ENCODE measurements at places on chromosomes 4 and X.

DNA sequence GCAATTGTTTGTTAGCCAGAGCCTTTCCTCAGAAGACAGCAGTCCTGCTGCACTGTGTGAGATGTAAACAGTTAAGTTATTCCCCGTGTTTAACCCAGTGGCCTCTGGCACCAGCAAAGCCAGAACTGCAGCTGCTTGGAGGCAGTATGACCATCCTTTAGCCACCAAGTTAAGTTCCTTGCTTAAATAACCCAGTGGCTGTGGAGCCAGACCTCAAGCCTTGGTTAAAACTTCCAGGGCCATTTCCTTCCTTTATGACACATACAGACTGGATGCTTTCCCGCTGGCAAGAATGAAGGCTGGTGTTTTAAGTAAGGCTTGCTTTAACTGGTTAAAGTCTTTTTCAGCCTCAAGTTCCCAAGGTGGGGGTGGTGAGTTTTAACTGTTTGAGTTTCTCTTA, 379.8 kb downstream of the DCAF12L2 start:
- no peak for DNase-seq

- no peak for DNase-seq
Measured at GRCh38 chr4:143016171-143016570, 168.5 kb upstream of the USP38 start.

DNA sequence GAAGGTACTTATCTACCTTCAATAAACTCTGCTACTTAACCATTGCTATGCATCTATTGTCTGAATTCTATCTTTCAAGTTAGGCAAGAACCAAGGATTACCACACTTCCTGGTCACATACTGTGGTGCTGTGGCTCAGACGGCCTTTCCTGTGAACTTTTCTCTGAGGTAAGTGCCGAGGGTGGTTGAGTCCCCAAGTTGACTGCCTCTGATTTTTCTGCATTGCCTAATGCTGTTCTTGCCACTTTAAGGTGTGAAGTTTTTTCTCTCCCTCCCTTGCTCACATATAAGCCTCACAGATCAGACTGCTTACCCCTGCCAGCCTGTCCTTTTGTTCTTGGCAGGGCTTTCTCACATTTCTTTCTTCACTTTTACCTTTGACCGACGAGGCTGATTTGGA, 348.0 kb upstream of the POU3F4 start:
- DNase-seq = no peak

- DNase-seq = peak; percentile 18
Measured at GRCh38 chr4:177047070-177047850, 254.5 kb upstream of the VEGFC start.

GRCh38 chr4:89212666-89213381, 94.8 kb downstream of the GPRIN3 start:
- no peak for DNase-seq

DNA sequence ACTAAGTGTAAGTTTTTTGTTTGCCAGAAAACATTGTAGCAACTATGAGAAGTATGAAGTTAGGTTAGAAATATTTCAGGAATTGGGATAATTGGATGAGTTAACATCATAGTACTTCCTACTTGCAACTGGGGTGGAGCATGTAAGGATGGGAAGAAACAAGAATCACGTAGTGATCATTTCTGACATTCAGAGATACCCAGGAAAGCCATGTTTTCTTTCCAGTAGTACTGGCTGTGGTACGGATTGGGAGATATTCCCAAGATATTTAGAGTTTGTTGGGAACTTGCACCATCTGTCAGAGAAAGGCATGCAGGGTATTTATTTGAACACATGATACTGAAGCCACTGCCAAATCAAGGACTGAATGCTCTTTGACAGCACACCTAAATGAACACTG, 87.6 kb upstream of the SLC4A4 start:
- no peak for DNase-seq

GRCh38 chr4:159390648-159391047, 287.8 kb downstream of the RAPGEF2 start:
- DNase-seq = no peak

- DNase-seq = peak; percentile 33
Measured at GRCh38 chrX:119755981-119756533, 2.3 kb upstream of the SOWAHD start.

DNA sequence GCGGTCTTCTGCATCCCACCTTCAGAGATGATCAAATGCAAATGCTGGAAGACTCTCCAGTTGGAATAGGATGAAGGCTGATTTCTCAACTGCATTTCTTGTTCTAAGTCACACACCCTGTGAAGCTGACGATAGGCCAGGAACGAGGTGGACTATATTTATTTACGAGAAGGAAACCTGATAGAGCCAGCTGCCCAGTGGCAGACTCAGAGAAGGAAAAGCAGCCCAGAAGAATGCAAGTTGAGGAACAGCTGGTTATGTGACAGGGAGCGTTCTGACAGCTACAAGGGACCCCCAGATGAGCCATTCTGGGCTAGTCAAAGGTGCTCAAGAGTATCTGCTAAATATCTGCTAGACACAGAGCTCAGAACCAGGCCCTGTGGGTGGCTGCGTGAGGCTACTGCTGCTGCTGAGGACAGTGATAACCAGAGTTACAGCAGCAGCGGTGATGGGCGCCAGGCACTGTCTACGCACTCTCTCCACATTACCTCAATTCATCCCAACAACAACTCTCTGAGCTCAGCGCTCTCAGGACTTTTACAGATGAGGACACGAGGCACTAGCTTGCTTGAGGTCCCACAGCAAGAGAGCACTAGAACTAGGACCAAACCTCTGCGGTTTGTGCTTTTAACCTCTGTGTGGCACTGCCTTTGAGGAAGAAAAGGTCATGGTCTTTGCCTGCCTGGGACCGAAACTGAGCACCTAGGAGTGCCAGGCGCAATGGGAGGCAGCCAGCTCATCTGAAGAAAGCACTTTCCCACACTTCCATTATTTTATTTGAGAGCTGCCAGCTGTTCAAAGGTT, 69.0 kb downstream of the GATB start:
- DNase-seq = no peak

DNA sequence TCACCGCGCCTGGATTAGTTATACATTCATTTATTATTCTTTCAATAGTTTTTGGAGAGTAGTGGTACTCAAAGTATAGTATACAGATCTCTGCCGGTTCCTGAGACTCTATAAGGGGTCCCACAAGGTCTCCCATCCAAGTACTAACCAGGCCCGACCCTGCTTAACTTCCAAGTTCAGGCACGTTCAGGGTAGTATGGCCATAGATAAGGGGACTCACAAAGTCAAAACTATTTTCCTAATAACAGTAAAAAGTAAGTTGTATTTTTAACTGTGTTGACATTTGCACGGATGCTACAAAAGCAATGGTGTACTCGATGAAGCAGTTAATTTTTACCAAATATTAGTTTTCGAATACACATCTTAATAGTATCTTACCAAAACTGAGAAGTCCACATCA, 84.4 kb upstream of the STK26 start:
- no peak for DNase-seq

- DNase-seq = peak; percentile 12
Measured at GRCh38 chrX:40877887-40878286, 142.5 kb upstream of the MED14 start.

Data from activated CD4-positive, alpha-beta T cell treated with anti-CD3 and anti-CD28 coated beads, Interleukin-2, amount 50 U/mL, for 24 hours (primary cell).